Suprapubic skin (tissue), 4 donors: ENCODE measurements at places on chromosomes 2 and 18. TPM values are rescaled to one million over a fixed set of nuclear protein-coding genes. Genes with fewer than 3 reads are reported as not detected.
A peak's percentile ranks its signal among the peaks of the same experiment; 100 is the strongest.

GRCh38 chr2:174699993-174700766, 64.1 kb downstream of the CHRNA1 start:
- no peak overlapping the region for H3K27ac ChIP-seq
- no peaks in the 10 kb centered on the region for H3K36me3 ChIP-seq
- H3K27me3 ChIP-seq = no peaks in the 10 kb centered on the region
- DNase-seq = no peak
- H3K4me3 ChIP-seq = no peak overlapping the region
- no peaks in the 10 kb centered on the region for H3K4me1 ChIP-seq

SERPINB7 gene
- 152 TPM for total RNA-seq

- no peak for DNase-seq
- no peak overlapping the region for H3K4me3 ChIP-seq
- no peaks in the 10 kb centered on the region for H3K27me3 ChIP-seq
- no peak overlapping the region for H3K27ac ChIP-seq
- no peaks in the 10 kb centered on the region for H3K36me3 ChIP-seq
Observed at GRCh38 chr2:168462543-168463045, 6.5 kb downstream of the CERS6 start.

FASTKD2 gene
- 23.0 TPM for total RNA-seq

DNA sequence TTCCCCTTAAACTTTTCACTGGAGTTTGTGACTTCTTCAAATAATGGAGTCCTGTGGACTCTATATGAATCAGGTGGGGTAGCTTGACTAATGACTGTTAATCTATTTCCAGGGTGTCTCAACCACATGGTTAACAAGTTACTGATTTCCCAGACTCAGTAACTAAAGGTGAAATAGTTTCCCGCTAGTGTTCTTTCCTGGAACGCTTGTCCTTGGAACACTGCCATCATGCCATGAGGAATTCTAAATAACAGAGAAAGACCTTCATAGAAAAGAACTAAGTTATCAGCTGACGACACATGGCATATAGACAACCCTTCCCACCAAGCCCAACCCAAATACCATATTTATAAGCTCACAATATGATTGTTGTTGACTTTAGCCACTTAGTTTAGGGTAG, 1027.9 kb upstream of the FAM98A start:
- H3K4me3 ChIP-seq = no peak overlapping the region
- no peak overlapping the region for H3K27ac ChIP-seq
- DNase-seq = no peak
- H3K4me1 ChIP-seq = no peaks in the 10 kb centered on the region
- H3K36me3 ChIP-seq = no peaks in the 10 kb centered on the region

DNA sequence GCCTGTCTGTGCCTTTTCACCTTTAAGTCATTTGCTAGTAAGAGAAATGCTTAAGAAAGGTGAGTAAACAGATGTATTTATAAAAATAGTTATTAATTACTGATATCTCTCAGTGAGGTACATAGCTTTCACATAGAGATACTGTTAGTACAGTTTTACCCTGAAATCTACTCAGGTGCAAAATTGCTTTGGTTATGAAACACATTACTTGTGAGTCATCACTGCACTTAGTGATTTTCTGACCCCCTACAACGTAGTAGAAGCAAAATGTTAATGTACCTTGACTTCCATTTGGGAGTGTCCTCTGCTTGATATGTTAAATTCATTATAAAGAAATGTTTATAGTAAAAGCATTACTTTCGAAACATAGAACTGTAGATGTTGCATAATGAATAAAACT, 6.5 kb downstream of the GLS start:
- H3K4me1 ChIP-seq = peaks cover 79% of the 10 kb centered on the region
- no peak for DNase-seq
- H3K27ac ChIP-seq = no peak overlapping the region
- no peaks in the 10 kb centered on the region for H3K27me3 ChIP-seq
- H3K4me3 ChIP-seq = no peak overlapping the region

DNA sequence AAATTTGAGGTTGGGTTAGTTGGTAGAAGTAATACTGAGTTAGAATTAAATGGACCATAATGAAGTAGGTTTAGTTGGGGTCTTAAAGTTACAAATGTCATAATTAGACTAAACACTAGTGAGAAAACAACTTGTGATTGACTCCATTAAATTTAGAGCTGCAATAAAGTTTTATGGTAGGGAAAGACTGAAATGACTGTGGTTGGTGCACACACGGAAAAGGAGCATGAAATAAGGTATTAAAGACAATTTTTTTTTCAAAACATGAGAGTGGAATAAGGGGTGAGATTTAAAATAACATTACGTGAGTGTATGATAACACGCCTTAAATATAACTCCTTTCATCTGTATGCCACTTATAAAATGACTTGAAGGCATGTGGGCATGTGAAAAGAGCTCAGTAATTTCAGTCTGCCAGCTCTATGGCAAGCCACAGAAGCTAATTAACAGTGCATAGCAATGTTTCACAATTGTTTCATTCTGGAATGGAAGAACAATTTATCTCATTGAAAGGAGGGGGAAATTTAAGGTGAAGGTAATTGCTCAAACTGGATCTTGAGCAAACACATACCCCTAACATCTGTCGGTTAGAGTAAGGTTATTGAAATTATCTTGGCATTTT, 1.4 kb downstream of the FRZB start:
- no peak for DNase-seq
- peak overlapping the region; percentile 54 for H3K4me3 ChIP-seq
- no peaks in the 10 kb centered on the region for H3K36me3 ChIP-seq
- H3K27me3 ChIP-seq = no peaks in the 10 kb centered on the region
- H3K27ac ChIP-seq = no peak overlapping the region
- peaks cover 17% of the 10 kb centered on the region for H3K4me1 ChIP-seq

CNRIP1 gene
- total RNA-seq = 8.9 TPM

DNA sequence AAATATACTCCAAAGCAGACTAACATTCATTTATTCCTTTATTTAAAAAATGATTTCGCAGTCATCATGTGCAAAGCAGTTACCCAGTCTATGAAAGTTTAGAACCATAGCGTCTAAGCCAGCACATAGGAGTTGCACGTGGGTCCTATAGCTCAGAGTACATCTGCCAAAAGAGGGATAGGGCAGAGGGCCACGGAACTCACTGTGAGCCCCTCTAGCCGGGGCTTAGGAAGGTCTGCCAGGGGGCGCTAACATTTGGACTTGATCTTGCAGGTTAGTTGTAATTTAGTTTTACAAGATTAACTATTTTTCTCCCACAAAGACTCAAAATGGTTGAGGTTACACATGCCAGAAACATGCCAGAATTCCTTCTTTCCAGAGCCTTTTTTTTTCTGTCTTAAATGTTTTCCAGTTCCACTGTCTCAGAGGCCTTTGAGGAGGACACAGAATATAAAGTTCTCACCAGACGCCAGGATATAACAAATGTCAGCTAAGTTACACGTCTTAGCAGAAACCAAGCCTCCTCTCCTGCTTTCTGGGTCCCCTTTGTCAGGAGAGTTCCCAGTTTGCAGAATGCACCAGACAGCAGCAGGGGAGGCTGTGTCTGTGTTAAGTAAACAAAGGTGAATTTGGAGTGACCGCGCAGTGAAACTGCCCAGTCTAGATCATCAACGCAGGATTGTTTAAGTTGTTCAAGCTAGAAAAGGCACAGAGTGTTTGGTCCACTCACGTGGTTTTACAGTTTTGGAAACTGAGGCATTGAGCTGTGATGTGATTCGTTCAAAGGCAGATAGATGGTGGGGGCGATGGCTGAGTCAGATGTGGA, 292.0 kb downstream of the PRKCE start:
- H3K27ac ChIP-seq = no peak overlapping the region
- DNase-seq = no peak
- no peaks in the 10 kb centered on the region for H3K36me3 ChIP-seq
- no peaks in the 10 kb centered on the region for H3K27me3 ChIP-seq
- H3K4me3 ChIP-seq = no peak overlapping the region
- peaks cover 34% of the 10 kb centered on the region for H3K4me1 ChIP-seq

SCTR gene
- total RNA-seq = not detected

- H3K4me3 ChIP-seq = peak overlapping the region; percentile 15
- H3K27me3 ChIP-seq = no peaks in the 10 kb centered on the region
- H3K36me3 ChIP-seq = no peaks in the 10 kb centered on the region
- H3K4me1 ChIP-seq = peaks cover 15% of the 10 kb centered on the region
Observed at GRCh38 chr2:24454294-24454693, 36.8 kb upstream of the NCOA1 start.

DYSF gene
- 3.0 TPM for total RNA-seq

MXD1 gene
- 17.1 TPM for total RNA-seq

DNA sequence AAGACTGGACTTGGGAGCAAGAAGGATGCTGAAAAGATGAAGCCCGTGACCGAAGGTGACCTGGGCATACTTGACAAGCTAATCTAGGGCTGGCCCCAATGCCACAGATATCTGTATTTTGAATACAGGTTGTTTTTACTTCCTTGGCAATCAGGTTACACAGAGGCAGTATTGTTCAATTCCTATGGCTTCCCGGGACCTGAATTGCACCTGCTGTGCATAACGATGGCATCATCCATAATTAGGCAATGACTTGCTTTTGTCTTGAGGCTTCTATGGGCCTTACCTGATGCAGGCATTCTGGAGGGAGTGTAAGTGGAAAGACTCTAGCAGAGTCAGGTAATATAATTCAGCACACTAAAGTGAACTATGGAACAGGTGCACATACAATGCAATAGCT, 60.6 kb upstream of the CUL3 start:
- H3K4me1 ChIP-seq = no peaks in the 10 kb centered on the region
- H3K27me3 ChIP-seq = no peaks in the 10 kb centered on the region
- DNase-seq = no peak

- peaks cover 38% of the 10 kb centered on the region for H3K4me1 ChIP-seq
- H3K27ac ChIP-seq = no peak overlapping the region
- no peak for DNase-seq
- peak overlapping the region; percentile 52 for H3K4me3 ChIP-seq
Observed at GRCh38 chr2:27264753-27265535, 2.1 kb upstream of the SLC30A3 start.

CERS6 gene
- 68.7 TPM for total RNA-seq

- H3K36me3 ChIP-seq = no peaks in the 10 kb centered on the region
- H3K27ac ChIP-seq = no peak overlapping the region
- no peaks in the 10 kb centered on the region for H3K27me3 ChIP-seq
- H3K4me3 ChIP-seq = no peak overlapping the region
Observed at GRCh38 chr2:54077088-54077900, 38.1 kb upstream of the ACYP2 start.

- peaks cover 5% of the 10 kb centered on the region for H3K36me3 ChIP-seq
- H3K27ac ChIP-seq = peak overlapping the region; percentile 86
- H3K4me1 ChIP-seq = peaks cover 71% of the 10 kb centered on the region
- peak; percentile 74 for DNase-seq
Observed at GRCh38 chr18:12027046-12027445, 45.7 kb downstream of the IMPA2 start.

MOCOS gene
- 4.6 TPM for total RNA-seq

GRCh38 chr18:3688690-3689089, 238.7 kb downstream of the TGIF1 start:
- no peak for DNase-seq
- H3K36me3 ChIP-seq = no peaks in the 10 kb centered on the region
- H3K4me3 ChIP-seq = no peak overlapping the region
- no peaks in the 10 kb centered on the region for H3K4me1 ChIP-seq
- no peak overlapping the region for H3K27ac ChIP-seq

GRCh38 chr2:100840519-100840918, 20.6 kb downstream of the NPAS2 start:
- H3K27me3 ChIP-seq = no peaks in the 10 kb centered on the region
- no peak overlapping the region for H3K4me3 ChIP-seq
- no peak for DNase-seq
- H3K4me1 ChIP-seq = peaks cover 7% of the 10 kb centered on the region

DNA sequence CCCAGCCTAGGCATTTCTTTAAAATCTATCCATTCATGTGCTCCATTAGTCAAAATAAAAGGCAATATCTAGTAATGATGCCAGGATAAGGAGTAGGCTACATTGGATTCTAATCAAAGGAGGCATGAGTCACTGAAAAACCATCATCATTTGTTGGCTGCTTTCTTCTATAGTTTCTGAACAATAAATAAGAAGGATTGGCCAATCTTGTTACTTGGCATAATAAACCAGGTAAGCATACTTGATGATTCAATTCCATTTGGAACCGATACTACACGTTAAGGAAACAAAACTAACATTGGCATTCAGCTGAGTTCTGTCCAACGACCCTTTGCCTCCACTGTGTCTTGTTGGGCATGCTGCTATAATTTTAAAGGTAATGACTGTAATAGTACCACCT, 27.2 kb downstream of the ATP8B1 start:
- DNase-seq = no peak
- H3K36me3 ChIP-seq = no peaks in the 10 kb centered on the region
- H3K4me3 ChIP-seq = no peak overlapping the region
- peaks cover 58% of the 10 kb centered on the region for H3K4me1 ChIP-seq

GRCh38 chr18:9750606-9751304, 42.7 kb downstream of the RAB31 start:
- H3K4me3 ChIP-seq = no peak overlapping the region
- DNase-seq = no peak
- H3K27me3 ChIP-seq = no peaks in the 10 kb centered on the region
- no peaks in the 10 kb centered on the region for H3K4me1 ChIP-seq

DNA sequence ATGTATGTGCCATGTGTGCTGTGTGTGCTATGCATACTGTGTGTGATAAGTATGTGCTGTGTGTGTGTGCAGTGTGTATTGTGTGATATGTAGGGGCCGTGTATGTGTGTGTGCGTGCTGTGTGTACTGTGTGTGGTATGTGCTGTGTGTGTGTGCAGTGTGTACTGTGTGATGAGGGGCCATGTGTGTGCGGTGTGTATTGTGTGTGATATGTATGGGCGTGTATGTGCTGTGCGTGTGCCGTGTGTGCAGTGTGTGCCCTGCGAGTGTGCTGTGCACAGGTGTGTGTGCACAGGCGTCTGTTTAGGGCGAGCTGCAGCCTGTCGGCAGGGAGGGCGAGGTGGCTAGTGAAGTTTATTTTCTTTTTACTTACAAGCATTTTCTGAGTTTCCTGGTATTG, 16.1 kb downstream of the SNORC start:
- H3K27me3 ChIP-seq = no peaks in the 10 kb centered on the region
- H3K4me1 ChIP-seq = peaks cover 19% of the 10 kb centered on the region
- peaks cover 13% of the 10 kb centered on the region for H3K36me3 ChIP-seq
- H3K4me3 ChIP-seq = no peak overlapping the region
- DNase-seq = no peak

NIF3L1 gene
- total RNA-seq = 28.2 TPM

CNGA3 gene
- total RNA-seq = not detected
